ENCODE measurements at places on chromosomes 13 and 19.

DNA sequence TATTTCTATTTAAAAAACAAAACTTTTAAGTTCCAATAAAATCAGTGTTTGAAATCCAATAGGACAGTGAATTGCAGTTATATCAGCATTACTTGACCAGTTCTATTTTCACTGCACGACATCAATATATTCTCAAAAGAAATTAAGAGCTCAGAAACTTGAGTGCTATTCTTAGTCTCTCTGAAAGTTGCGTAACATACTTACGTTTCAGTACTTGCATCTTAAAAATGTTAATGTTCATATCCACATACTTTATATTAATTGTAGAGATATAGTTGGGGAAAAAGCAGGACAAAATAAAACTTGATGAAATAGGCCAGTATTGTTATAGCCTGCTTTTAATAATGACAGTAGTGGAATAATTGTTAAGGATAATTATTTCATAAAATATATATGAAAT, 720.5 kb upstream of the PCDH9 start:
- DNase-seq: no peak

- DNase-seq: no peak
These were observed 1.2 kb downstream of the PTPRS start for GRCh38 chr19:5339198-5339949.

GRCh38 chr13:28337166-28338005, 157.5 kb downstream of the FLT1 start:
- DNase-seq: no peak

DNA sequence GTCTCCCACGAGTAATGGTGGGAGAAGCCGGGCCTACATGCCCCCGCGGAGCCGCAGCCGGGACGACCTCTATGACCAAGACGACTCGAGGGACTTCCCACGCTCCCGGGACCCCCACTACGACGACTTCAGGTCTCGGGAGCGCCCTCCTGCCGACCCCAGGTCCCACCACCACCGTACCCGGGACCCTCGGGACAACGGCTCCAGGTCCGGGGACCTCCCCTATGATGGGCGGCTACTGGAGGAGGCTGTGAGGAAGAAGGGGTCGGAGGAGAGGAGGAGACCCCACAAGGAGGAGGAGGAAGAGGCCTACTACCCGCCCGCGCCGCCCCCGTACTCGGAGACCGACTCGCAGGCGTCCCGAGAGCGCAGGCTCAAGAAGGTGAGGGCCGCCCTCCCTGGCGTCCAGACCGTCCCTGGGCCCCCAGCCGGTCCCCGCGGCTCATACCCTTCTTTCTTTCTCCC, 1.4 kb upstream of the USF2 start:
- no peak for DNase-seq

- no peak for DNase-seq
These were observed 3.1 kb downstream of the NXNL1 start for GRCh38 chr19:17457616-17458015.

DNA sequence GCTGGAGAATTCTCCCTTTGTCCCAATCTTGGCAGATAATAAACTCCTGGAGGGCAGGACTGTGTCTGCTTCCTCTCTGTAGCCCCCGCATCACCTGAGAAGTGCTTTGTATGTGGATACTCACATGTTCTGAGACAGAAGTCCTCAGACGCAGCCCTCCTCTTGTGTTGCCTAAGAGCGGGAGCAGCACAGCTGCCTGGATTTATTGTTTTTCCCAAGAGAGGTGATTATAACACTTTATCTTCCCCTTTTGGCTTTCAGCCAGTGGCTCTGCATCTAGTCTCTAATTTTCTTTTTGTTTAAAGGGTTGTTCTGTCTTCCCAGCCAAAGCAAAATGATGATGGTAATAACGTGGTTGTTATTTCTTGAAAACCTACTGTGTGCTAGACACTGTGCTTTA, 36.1 kb downstream of the OLFM4 start:
- no peak for DNase-seq

DNA sequence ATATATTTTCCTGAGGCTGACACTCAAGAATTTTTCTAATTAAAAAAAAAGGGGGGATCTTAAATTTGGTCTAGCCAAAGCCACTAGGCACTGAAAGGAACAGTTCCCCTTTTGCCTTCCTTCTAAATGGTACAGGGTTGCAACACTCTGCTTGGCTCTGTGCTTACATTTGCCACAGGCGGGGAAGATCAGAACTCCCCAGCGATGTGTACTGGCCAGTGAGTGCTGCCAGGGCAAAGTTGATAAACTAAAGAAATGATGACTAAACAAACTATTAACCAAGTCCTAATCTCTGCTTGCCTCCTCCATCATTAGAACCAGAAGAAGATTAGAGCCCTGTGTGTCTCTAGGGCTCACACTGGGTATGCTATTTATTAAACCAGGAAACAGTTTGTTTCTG, 75.3 kb upstream of the SCEL start:
- no peak for DNase-seq

- DNase-seq: no peak
These were observed 41.8 kb downstream of the UGGT2 start for GRCh38 chr13:96011291-96011872.

GRCh38 chr13:109857803-109858202, 71.4 kb upstream of the IRS2 start:
- DNase-seq: no peak

- no peak for DNase-seq
These were observed 37.8 kb upstream of the TFDP1 start for GRCh38 chr13:113546571-113547237.

DNA sequence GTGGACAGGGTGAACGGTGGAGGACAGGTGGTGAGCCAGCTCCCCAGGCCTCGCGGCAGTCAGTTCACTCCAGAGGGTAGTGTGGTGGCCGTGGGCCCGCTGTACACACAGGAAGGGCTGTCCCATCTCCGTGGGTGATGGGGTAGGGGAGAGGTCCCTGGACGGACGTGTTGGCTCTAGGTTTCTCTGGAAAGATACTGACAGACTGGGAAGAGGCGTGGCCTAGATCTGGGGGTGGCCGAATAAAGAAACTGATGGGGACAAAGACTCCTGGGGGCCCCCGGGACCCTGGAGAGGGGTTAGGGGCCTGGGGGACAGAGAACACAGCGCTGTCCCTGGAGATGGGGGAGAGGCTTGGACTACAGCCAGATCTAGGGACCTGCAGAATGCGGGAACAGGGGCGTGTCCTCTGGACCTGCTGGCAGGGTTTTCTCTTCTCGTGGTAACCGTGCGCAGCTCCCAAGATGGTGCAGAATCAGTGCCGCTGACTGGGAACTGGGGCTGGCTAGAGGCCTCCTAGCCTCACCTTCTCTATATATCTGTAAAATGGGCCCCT, 4.0 kb upstream of the PRAM1 start:
- no peak for DNase-seq

DNA sequence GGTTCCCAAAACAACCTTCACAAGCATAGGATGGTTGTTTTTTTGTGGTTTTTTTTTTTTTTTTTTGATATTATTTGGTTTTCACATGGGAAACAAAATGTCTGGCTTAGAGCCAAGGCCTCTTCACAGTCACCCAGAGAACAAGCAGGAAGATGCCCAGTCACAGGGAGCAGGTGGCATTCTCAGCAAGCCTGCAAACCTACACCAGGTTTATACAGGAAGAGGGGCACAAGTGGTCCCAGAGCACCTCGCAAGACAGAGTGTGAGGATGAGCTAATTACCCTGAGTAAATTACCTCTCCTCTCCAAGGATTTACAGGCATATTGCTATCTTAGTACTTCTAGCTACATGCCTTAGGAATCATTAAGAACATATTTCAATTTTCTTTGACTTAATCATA, 1375.6 kb downstream of the EFNB2 start:
- no peak for DNase-seq

- DNase-seq: no peak
These were observed 24.5 kb upstream of the LPAR6 start for GRCh38 chr13:48437371-48437770.

- DNase-seq: no peak
These were observed 209.6 kb downstream of the OLFM4 start for GRCh38 chr13:53238261-53238660.

GRCh38 chr19:2740314-2740656, 468 bp upstream of the SLC39A3 start:
- no peak for DNase-seq

- no peak for DNase-seq
These were observed 27.5 kb downstream of the MICU2 start for GRCh38 chr13:21576426-21576825.

GRCh38 chr19:3250675-3251074, 26.2 kb downstream of the CELF5 start:
- DNase-seq: no peak

- no peak for DNase-seq
These were observed 172.9 kb downstream of the PDS5B start for GRCh38 chr13:32759152-32759551.

DNA sequence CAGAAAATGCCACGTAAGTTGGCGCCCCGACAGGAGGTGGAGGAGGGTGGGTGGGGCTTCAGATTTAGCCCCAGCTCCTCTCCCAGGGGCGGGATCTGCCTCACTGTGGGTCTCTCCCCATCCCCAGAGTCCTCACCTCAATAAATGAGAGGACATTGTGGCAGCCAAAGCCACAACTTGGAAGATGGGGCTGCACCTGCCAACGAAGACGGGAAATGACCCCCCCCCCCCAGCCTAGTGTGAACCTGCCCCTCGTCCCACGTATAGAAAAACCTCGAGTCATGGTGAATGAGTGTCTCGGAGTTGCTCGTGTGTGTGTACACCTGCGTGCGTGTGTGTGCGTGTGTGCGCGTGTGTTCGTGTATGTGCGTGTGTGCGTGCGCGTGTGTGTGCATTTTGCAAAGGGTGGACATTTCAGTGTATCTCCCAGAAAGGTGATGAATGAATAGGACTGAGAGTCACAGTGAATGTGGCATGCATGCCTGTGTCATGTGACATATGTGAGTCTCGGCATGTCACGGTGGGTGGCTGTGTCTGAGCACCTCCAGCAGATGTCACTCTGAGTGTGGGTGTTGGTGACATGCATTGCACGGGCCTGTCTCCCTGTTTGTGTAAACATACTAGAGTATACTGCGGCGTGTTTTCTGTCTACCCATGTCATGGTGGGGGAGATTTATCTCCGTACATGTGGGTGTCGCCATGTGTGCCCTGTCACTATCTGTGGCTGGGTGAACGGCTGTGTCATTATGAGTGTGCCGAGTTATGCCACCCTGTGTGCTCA, 1.5 kb upstream of the TRAPPC5 start:
- DNase-seq: peak; percentile 26

- no peak for DNase-seq
These were observed 698.0 kb downstream of the PCDH9 start for GRCh38 chr13:66532146-66532545.

- DNase-seq: no peak
These were observed 265.7 kb downstream of the DLEU7 start for GRCh38 chr13:50577806-50578205.

GRCh38 chr19:54792814-54793213, 10.6 kb upstream of the KIR2DL4 start:
- no peak for DNase-seq

DNA sequence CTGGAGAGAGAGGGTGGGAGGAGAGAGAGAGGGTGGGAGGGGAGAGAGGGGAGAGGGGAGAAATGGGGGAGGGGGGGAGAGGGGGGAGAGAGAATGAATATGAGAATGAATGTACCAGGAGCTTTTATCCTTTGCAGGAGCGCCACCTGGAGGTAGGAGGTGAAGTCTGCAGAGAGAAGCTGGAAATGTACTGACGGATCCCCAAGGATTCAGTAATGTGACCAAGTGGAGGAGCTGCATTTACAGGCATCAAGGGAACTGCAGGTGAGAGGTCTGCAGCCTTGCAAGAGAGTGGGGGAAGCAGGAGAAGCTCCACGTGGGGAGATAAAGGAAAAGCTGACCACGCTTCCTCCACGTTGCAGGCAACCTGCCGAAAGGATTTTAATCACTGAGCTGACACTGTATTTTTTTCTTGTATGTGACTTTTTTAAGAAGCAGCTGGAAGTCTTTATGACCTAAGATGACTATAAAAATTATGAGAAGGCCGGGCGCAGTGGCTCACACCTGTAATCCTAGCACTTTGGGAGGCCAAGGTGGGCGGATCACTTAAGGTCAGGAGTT, 33.7 kb downstream of the VSTM1 start:
- no peak for DNase-seq
